Natural killer cell treated with Interleukin-12 subunit alpha and Interleukin-12 subunit beta and Interleukin-15 and Interleukin-18, amount 100 ng/mL, for 72 hours (primary cell): ENCODE measurements at places on chromosomes 4 and X. TPM values are rescaled to one million over a fixed set of nuclear protein-coding genes. Genes with fewer than 3 reads are reported as not detected.

The ATOH1 gene
- total RNA-seq, result not detected

The IGSF1 gene
- total RNA-seq, result not detected

The RAB39B gene
- 8.3 TPM for total RNA-seq

The ITGB1BP2 gene
- total RNA-seq, result 2.5 TPM

The LARP1B gene
- 18.0 TPM for total RNA-seq

The YTHDC1 gene
- 91.7 TPM for total RNA-seq

The HTN3 gene
- total RNA-seq, result not detected

The EDA gene
- 0.14 TPM for total RNA-seq

The SPATA4 gene
- total RNA-seq, result not detected

The NPY2R gene
- total RNA-seq, result not detected

The BTK gene
- total RNA-seq, result 7.2 TPM

The IL13RA2 gene
- not detected for total RNA-seq

The RASL11B gene
- total RNA-seq, result not detected

The SEC24B gene
- 29.5 TPM for total RNA-seq

The ITIH6 gene
- total RNA-seq, result not detected

The DDX53 gene
- total RNA-seq, result not detected

The GEMIN8 gene
- 21.7 TPM for total RNA-seq

The ANOS1 gene
- not detected for total RNA-seq

The CNGA1 gene
- total RNA-seq, result not detected

The NEIL3 gene
- 11.8 TPM for total RNA-seq

The ARMCX1 gene
- not detected for total RNA-seq

The FAM53A gene
- total RNA-seq, result 0.78 TPM

The CLDN34 gene
- total RNA-seq, result not detected

The FRMPD3 gene
- 0.05 TPM for total RNA-seq

The FUNDC1 gene
- 4.9 TPM for total RNA-seq

The GLRA3 gene
- total RNA-seq, result not detected

The EVC2 gene
- total RNA-seq, result 4.4 TPM

The DYNLT3 gene
- 8.9 TPM for total RNA-seq

The MAGEA12 gene
- not detected for total RNA-seq

The ASMTL gene
- 94.2 TPM for total RNA-seq

The EMD gene
- 49.2 TPM for total RNA-seq

The SH3BP2 gene
- total RNA-seq, result 129 TPM

The GYPE gene
- total RNA-seq, result 2.9 TPM

The SMIM31 gene
- total RNA-seq, result not detected

The ODAPH gene
- total RNA-seq, result 6.2 TPM

The TGIF2LX gene
- total RNA-seq, result not detected

The PRSS12 gene
- not detected for total RNA-seq

The ADGRG2 gene
- total RNA-seq, result 0.11 TPM
